Activated gamma-delta T cell treated with Interleukin-2 at 50 U/mL for 16 hours (primary cell): ENCODE measurements at places on chromosomes 6 and 20.
A peak's percentile ranks its signal among the peaks of the same experiment; 100 is the strongest.

DNA sequence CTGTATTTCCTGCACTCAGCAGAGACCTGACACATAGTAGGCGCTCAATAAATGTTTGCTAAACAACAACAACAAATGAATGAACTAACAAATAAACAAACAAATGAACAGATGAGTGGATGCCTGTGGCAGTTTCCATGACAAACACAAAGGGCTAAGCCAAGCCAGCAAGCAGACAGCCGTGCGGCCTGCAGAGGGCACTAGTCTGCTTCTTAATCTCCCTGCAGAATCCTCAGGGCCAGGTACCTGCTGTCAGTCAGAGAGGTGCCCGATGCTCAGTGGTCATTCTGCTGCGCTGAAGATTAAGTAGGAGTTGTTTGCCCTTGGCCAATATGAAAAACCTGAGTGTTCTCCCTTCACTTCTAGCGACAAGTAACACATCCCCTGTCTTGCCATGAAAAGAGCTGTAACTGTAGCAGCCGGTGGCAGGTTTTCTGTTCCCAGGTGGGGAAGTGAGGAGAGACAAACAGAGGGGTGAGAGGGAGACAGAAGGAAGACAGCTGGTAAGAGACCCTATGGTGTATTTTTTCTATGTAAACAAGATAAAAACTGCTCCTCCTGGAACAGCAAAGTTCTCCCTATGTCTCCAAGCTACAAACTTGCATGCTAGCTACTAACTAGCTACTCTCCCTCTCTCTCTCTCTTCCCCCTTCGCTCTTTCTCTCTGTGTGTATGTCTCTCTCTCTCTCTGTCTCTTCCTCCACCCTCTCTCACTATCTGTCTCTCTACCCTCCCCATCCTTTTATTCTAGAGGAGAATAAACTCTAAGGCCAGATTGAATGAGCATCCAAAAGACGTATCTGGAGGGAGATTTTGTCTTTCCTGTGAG, at the start of gene MC3R:
Gene MC3R, plus strand, starts transcription at position 779 of the 829 bp plus-strand sequence. CDS start 112 bp downstream, outside the sequence.
- DNase-seq, result no peak

DNA sequence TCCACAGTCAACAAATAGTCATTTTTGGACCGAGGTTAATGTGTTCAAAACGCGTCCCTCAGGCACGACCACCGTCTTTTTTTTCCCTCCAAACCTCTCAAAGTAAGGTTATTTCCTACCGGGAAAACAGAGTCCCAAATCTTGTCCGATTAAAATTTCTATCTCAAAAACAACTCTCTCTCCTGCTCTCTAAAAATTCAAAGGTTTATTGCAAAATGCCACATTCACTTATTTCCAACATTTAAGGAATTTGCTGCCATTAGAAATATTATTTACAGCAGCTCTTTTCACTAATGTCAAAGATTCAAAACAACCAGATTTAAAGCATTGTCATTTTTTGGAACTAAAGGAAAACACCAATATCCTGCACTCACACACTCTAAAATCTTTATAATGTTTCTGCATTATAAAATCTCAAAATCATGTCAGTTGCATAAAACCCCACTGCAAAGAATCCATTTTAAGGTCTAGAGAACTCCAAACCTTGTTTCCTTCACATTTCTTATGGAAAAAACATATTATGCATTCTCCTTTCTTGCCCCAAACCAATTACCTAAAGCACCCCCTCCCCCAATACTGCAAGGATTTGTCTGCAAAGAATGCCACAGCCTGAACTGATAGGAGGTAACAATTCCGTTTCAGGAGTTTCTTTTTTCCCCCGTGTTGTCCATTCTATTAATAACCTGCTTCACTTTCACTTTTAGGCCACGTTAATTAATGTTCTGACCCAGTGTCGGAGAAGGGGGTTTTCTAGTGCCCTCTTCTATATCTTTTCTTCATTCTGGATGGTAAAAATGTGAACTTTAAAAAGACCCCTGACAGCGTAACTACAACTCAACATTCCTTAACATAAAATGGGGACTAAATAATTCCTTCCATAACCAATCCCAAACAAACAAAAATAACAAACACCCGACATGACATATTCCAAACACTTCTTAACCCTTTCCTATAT, 1.4 kb downstream of the NRN1 start:
- no peak for DNase-seq

GRCh38 chr20:15654208-15654649, 919.0 kb downstream of the KIF16B start:
- DNase-seq, result no peak

DNA sequence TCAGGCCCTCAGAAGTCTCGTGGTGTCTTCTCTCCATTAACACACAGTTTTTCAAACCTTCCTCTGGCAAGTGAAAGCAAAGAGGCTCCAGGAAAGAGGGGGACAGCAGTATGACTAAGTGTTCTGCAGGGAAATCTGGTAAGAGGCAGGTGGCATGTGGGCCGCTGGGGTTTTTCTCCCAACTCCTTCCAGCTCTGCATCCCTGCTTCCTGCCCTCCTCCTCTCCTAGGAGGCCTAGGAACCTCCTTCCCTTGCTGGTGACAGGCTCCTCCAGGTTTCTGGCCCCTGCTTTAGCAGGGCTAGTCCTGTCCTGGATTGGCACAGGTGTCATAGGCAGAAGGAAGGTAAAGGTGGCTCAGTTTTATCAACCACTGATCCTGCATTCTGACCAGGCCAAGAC, 7.6 kb upstream of the ITCH start:
- no peak for DNase-seq

DNA sequence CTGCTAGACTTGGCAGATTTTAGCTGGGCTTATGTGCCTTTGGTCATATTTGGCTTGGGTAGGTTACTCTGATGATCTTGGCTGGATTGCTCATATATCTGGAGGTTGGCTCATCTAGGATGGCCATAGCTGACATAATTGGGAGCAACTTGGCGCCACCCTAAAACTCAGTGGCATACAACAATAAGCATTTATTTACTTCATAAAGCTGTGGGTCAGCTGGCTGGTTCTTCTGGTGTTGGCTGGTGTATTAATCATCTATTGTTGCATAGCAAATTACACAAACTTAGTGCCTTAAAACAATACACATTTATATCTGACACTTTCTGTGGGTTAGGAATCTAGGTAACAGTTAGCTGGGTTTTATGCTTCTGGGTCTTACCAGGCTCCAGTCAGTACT, 297.3 kb upstream of the JAG1 start:
- no peak for DNase-seq

DNA sequence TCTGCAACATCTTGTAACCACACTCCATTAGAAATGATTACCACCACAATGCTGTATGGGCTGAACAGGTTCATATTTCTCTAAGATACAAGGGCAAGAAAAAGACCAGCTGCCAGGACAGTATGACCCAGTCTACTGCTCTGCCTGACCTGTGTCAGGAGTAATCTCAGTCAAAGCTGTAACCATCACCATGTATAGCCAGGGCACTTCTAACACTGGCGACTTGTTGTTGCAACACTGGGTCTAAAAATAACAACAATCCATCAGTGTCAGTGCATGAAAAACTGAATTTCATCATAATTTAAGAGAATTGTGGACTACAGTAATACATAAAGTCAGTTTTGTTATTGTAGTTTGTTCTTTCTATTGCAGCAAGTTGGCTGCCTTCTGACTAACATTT, 738.6 kb upstream of the ADGRB3 start:
- no peak for DNase-seq

GRCh38 chr20:62527781-62528180, 52.0 kb upstream of the GATA5 start:
- DNase-seq, result no peak

DNA sequence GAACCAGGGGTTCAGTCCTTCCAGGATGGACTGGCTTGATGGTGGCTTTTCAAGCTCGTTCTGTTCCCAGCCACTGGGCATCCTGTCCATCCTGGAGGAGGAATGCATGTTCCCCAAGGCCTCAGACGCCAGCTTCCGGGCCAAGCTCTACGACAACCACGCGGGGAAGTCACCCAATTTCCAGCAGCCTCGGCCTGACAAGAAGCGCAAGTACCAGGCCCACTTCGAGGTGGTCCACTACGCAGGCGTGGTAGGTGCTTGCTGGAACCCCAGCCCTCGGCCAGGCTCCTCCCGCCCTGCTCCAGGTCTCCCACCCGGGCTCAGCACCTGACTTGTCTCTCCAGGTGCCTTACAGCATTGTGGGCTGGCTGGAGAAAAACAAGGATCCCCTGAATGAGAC, 34.0 kb downstream of the MYH7B start:
- no peak for DNase-seq

GRCh38 chr20:59182401-59183044, 18.9 kb downstream of the ZNF831 start:
- no peak for DNase-seq

GRCh38 chr6:35025232-35026188, 115.6 kb downstream of the TCP11 start:
- no peak for DNase-seq

DNA sequence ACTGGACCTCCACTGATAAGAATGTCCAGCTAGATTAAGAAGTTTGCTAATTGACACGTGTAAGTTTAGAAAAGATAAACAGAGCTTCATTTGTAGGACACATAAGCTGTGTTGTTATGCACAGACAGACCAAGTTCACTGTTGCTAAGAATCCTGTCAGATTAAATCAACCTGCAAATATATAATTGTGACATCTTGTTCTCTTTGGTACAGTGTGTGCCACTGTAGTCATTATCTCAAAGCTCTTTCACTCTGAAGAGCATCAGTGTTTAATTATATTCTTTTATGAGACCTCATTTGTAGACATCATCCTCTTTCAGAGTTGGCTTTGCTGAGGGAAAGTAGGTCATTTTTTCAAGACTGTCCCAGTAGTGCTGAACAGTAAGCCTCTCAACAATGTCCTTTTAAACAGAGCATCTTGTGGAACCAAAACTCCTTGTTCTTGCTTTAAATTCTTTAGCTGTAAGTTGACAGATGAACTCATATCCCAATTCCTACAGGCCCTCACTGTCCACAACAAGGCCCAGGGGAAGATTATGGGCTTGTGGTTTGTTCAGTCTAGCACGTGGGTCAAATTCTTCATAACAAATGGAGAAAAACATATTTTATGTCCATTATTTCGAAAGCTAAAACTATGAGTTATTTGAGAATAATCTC, 252.4 kb downstream of the HDGFL1 start:
- DNase-seq, result no peak

- DNase-seq, result no peak
Measured at GRCh38 chr6:155154158-155154830, 109.5 kb upstream of the CLDN20 start.

GRCh38 chr20:55269913-55270312, 735.4 kb downstream of the CBLN4 start:
- DNase-seq, result no peak

DNA sequence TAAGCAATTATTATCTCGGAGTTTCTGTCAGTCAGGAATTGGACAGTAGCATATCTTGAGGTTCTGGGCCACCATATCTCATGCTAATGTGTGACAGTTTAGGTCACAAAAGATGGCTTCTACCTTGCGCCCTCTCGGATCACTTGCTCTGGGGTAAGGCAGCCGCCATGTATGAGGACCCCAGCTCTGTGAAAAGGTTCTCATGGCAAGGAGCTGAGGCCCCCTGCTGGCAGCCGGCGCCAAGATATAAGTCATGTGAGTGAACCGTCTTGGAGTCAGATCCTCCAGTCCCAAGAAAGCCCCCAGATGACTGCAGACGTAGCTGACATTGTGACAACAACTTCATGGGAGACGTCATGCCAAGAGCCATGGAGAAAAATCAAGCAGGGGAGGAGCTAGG, 670.8 kb downstream of the KIF16B start:
- no peak for DNase-seq

- no peak for DNase-seq
Measured at GRCh38 chr6:116266803-116267202, 12.9 kb downstream of the TSPYL1 start.

DNA sequence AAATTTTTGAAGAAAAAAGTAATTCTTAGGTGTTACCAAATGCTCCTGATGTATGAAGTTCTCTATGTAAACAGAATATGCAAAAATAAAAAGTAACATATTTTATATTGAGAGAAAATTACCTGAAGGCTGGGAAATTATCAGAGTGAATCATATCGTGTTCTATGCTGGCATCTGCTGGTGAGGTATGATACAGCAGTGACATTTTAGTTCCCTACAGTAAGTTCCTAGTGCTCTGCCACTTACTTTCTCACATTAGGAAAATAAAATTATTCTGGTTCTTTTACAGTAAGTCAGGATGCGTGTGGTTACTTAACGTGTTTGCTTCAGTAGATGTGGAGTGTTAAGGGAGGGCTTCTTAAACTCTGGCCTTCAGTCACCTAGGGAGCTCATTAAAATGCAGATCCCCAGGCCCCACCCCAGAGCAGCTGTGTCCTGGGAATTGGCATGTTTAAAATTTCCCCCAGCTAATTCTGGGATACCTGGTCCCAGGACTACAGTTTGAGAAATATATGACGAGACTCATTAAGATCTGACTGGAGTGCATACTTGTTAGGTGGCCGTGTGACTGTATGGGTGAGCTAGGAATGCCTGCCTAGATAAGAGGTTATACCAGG, 3.2 kb downstream of the ACTR5 start:
- no peak for DNase-seq

DNA sequence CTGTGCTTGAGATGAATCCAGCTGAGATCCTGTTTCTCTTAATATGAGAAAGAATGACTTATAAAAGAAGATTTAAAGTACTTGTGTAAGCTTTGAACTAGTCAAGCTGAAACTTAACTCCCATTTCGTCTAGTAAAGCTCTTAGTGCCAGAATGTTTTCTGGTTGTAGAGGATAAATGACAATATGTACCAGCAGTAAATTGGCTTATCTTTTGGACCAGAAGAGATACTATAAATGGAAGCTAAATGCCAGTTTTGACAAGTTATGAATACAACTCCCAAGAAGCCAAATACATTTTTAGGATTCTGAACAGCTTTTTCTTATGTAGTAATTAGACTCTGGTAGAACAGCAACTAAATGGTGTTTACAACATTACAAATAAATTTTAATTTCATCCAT, 608.7 kb downstream of the EYS start:
- DNase-seq, result no peak

DNA sequence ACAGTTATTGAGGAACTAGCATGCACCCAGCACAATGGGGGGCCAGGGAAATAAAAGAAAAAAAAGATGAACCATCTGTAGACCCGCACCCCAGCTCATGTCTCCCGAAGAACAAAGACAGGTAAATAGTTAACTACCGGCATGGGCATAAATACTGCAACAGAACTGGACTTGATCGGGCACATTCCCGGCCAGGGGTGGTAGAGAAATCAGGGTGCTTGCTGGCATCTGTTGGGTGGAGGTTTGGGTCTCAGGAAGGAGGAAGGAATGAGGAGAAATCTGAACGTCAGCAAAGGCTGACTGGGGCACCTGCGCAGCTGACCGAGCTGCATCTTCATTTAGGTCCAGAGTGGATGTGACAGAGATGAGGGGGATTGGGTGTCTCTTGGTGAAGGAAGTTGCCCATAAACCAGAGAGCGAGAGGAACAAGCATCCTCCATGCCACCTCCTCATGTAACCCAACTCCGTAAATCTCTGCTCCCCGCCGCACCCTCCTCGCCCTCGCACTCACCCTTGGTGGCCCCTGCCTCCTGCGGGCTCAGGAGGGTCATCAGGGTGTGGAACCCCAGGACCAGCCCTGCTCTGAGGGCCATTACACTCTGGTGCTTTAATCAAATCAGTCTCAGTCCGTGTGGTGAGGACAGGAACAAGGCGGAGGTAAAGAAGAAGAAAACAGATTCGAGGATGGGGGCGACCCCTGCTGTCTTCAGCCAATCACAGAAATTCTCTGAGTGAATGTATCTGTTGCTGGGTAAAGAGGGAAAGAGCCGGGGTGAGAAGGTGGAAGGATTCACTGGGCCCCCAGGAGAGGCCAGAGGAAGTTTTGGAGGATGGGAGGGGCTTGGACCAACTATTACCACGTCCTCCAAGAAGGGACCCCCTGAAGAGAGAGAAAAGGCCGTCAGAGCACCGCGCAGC, at the start of gene HLA-DOA:
Gene HLA-DOA, minus strand, starts transcription at position 648 of the 918 bp plus-strand sequence.
- peak; percentile 59 for DNase-seq

- DNase-seq, result no peak
Measured at GRCh38 chr6:166910601-166911000, 45.7 kb downstream of the RNASET2 start.
